ENCODE measurements at places on chromosomes 11 and 22.

GRCh38 chr11:117917591-117918151 lies 11.5 kb downstream of the TMPRSS13 start:
- DNase-seq, result no peak

DNA sequence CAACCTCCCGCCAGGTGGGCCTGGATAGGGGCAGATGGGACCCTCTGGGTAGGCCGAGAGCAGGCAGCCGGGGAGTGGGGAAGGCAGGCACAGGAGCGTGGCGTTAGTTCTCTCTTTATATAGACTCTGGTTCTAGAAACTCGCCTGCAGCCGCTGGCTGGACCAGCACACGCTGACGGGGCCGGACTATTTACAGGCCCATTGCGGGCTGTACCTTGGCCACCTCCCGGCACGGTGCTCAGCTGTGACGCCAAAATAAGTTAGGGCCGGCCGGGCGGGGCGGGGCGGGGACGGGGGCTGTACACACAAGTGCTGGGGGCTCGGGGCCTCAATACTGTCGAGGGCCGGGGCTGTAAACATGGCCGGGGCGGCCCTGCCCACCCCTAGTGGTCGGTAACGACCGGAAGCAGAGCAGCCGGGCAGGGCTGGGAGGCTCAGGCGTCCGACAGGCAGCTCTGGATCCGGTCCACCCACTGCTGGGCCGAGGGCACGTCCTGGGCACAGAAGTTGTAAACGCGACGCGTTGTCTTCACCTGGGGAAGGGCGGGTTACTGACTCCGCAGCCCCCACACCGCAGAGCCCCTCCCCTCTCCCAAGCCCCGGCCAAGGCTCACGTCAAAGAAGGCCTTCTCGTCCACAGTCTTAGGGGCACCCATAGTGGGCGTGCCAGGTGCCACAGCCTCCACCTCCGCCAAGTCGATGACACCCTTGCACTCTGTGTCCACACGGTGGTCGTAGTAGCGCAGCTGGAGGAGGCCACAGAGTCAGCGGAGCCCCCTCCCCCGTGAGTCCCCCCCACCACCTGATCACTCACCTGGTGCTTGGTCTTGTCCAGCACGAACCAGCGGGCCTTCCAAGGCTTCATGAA lies 27.9 kb downstream of the SBF1 start:
- no peak for DNase-seq

DNA sequence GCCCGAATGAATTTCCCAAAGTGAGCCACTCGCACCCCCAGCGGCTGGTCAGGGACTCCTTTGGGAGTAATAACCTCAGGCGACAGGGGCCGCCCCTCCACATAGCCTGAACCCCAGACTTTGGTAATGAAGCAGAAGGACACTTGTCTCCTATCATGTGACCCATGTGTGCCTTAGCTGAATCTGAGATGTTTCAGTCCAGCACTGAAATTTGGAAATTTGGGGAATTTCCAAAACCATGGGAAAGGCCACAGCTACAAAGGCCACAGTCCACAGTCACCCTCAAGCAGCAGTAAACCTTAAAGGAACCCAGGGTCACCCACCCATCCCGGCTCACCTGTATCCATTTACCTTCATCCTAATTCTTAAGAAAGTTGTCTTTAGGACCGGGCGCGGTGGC lies 51.4 kb upstream of the FADD start:
- no peak for DNase-seq

- DNase-seq, result peak; percentile 96
Measured at GRCh38 chr22:40728731-40729189, 49.5 kb downstream of the MCHR1 start.

- DNase-seq, result no peak
Measured at GRCh38 chr22:27445881-27446280, 355.7 kb downstream of the MN1 start.

GRCh38 chr11:2507945-2508749 lies 63.3 kb downstream of the KCNQ1 start:
- no peak for DNase-seq

DNA sequence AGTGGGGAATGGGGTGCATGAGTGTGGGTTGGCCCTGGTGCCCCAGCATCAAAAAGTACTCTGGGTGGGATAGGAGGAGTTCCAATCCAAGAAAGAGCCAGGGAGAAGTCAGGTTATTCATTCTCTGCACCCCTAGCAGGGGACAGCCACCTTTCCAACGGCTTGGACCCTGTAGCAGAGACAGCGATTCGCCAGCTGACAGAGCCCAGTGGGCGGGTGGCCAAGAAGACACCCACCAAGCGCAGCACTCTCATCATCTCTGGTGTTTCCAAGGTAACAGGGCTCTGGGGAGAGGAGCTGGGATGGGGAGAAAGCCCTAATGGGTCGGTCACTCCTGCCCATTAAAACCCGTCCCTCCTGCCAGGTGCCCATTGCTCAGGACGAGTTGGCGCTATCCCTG lies 6.6 kb downstream of the C2CD2L start:
- DNase-seq, result no peak

DNA sequence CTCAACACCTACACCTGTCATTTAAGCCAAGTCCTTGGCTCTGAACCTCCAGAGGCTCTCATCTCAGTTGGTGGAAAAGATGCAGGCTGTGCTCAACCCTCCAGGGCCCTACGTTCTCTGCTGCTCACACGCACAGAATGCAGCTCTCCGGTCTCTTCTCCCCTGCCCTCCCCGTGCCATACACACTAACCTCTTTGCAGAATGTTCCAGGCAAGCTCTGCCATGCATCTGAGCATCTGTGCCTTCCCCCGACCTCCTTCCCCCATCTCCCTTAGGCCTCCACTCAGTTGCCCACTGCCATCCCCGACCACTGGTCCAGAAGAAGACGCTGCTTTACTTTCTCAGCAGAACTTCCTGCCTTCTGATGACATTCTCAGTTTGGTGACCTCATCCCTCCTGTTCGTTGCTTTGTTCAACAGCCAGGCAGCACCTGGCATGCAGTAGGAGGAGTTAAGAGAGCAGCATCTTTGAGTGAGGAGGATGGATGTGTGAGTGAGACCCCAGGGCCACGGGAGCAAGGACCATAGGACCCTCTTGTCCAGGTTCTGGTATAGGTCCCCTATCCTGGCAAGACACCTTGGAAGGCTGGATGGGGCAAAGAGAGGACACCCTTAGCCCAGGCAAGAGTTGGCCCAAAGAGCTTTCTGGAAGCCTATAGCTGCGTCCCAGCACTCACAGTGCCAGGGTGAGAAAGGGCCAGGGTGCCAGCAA lies 598.0 kb downstream of the BRD1 start:
- DNase-seq, result no peak

GRCh38 chr22:47794851-47795250 lies 1032.4 kb downstream of the TBC1D22A start:
- no peak for DNase-seq

- peak; percentile 37 for DNase-seq
Measured at GRCh38 chr11:102981324-102981910, 25.9 kb upstream of the MMP13 start.

- DNase-seq, result peak; percentile 96
Measured at GRCh38 chr22:36419177-36419911, 31.6 kb upstream of the MYH9 start.

GRCh38 chr11:116955548-116955947 lies 118.1 kb upstream of the APOA1 start:
- no peak for DNase-seq

- DNase-seq, result no peak
Measured at GRCh38 chr11:126753990-126754389, 246.6 kb downstream of the KIRREL3 start.

GRCh38 chr11:66546966-66547661 lies 411 bp downstream of the ACTN3 start:
- DNase-seq, result no peak

DNA sequence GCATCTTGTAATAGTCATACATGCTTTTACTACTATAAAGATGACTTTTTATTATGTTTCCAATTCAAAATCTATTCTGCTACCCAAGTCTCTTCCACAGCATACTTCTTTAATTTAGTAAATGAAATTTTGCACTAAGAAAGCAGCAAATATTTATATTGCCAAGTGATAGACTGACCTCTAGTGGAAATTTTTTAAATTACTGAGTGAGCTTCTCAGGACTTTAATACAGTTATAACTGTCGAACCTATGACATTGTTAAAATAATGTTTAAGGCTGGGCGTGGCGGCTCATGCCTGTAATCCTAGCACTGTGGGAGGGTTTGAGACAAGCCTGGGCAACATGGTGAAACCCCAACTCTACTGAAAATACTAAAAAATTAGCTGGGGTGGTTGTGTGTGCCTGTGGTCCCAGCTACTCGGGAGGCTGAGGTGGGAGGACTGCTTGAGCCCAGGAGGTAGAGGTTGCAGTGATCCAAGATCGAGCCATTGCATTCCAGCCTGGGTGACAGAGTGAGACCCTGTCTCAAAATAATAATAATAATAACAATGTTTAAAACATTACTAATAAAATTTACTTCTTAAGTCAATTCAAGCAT lies 27.3 kb downstream of the STK33 start:
- peak; percentile 47 for DNase-seq

DNA sequence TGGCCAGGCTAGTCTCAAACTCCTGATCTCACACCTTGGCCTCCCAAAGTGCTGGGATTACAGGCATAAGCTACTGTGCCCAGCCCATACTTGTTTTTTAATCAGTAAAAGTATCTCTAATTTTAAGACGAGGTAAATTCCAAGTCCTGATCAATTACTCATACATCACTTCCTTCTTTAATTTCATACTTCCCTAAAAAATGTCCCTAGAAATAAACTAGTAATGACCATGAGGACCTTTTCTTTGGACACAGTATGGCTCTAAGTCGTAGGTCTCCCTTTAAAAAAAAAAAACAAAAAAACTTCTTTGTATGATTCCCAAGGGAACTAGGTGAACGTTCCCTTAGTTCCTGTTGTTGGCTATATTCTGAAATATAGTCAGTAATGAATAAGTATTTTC lies 29.8 kb downstream of the NUP98 start:
- no peak for DNase-seq

DNA sequence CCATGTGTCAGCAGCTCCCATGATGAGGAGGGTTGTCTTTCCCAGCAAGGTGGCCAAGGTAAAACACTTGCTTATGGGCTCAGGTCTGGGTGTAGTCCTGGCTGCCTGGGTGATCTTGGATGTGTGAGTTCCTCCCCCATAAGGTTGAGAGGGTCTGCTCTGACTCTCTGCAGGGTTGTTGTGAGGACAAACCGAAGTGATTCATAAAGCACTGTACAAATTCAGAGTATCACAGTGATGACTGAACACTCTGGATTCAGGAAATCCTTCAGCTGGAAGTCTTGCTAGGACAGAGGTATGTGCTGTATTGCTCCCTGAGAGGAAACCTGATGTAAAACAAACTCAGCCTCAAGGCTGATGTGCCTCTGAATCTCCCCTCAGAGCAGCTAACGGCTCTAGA lies 220.9 kb upstream of the PITPNB start:
- DNase-seq, result peak; percentile 98

DNA sequence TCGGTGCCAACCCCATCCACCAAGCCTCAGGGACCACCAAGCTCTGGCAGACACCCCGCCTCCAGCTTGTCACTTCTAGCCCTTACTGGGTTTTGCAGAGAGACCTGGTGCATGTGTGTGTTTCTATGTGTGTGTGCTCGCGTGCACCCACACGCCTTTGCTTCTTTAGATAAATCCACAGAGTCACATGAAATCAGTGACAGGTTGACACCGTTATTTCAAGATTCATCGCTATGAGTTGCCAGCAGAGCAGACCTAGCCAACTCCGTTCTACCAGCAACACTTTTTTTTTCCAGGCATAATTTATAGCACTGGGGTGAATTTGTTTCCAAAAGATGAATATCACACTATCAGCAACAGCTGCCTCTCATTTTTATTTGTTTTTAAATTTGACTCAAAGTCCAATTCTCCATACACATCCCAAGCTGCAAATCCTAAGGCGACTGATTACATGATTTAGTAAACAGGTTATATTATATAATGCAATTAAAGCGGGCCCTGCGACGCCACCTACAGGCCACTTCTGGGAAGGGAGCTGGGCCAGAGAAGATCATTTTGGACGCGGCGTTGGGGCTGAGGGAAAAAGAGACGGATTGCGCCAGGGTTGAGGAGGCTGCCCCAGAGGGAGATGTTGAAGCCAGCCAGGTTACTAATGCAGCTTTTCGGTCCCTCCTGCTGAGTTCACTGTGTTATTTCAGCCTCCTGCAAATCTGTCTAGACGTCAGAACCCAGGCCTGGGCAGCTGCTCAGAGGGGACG lies 150.5 kb downstream of the FEZ1 start:
- peak; percentile 42 for DNase-seq

GRCh38 chr22:49299821-49300231 lies 527.8 kb downstream of the BRD1 start:
- DNase-seq, result no peak

GRCh38 chr11:2426221-2426620 lies 18.1 kb downstream of the TRPM5 start:
- DNase-seq, result no peak

- peak; percentile 40 for DNase-seq
Measured at GRCh38 chr11:44566952-44567875, 1.8 kb downstream of the CD82 start.

- DNase-seq, result peak; percentile 2
Measured at GRCh38 chr11:23502826-23503225, 642.6 kb upstream of the CCDC179 start.

- no peak for DNase-seq
Measured at GRCh38 chr11:122804796-122805195, 33.5 kb upstream of the CRTAM start.

DNA sequence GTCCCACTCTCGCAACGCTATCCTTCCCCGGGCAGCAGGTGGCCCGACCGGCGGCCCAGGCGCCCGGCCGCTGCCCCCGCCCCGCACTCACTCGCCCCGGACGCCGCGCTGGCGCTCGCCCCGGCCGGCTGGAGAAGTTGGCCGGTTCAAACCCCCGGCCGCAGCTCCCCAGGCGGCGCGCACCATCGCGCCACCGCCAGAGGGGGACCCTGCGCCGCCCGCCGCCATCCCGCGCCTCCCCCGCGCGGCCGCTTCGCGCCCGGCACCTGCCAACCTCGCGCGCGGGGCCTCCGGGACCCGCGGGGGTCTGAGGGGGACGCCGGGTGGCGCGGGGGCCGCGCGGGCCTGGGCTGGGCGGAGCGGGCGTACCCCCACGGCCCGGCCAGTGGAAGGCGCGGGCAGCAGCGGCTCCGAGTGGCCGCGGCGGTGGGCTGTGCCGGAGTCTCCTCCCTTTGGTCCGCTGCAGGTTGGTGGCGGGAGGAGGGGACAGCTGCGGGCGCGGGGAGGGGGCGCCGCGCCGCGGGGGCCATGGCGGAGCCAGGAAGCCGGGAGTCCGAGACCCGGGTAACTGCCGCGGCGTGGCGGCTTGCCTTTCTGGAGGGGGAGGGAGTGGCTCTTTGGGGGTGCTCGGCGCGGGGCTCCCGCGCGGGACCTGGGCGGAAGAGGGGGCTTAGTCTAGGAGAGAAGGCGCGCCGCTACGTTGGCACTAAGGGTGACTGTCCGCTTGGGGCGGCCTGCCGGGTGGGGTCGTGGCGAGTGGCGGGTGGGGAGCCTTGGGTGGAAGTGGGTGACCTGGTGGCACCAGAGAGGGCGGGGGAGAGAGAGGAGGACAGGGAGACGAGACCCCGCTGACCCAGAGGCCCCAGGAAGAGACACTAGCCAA lies at the start of the genes MPST and TST:
MPST (plus strand) TSS at position 434 of the 883 bp plus-strand sequence; CDS start at position 529, 95 bp downstream.
TST (minus strand) TSS at position 139 of the 883 bp plus-strand sequence. CDS start 715 bp downstream, outside the sequence.
- peak; percentile 46 for DNase-seq

GRCh38 chr22:29693671-29694070 lies 26.1 kb upstream of the CABP7 start:
- no peak for DNase-seq

- DNase-seq, result no peak
Measured at GRCh38 chr11:101748572-101749344, 165.0 kb upstream of the TRPC6 start.
